Chondrocyte (in vitro differentiated cells): ENCODE measurements at places on chromosomes 3 and 15. TPM values are rescaled to one million over a fixed set of nuclear protein-coding genes. Genes with fewer than 3 reads are reported as not detected.

SEMA5B gene
- 3.1 to 68.8 TPM (median 68.4 TPM) in 3 replicates for total RNA-seq

STRIT1 gene
- not detected in 3 replicates for total RNA-seq

CACNA2D2 gene
- 0.34 to 0.46 TPM (median 0.40 TPM) in 3 replicates for total RNA-seq

FOXL2NB gene
- 0.17 to 0.28 TPM in 2 of 3 replicates, not detected in the other for total RNA-seq

DNA sequence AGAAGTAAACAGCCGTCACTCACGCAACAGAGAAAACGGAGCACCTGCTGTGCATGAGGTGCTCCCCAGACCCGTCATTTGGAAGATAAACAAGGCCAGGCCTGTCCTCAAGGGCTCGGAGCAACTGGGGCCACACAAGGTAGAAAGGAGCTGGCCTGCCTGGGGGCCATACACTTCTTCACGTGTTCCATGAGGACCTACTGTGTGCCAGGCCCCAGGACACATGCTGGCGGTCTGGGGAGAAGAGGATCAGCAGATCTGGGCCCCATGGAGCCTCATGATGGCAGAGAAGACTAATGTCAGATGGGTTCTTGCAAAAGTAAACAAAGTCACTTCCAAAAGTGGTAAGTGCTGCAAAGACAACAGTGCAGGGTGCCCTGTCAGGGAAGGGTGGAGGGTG, 14.3 kb downstream of the WNT7A start:
- DNase-seq, result peak; percentile 60

DNA sequence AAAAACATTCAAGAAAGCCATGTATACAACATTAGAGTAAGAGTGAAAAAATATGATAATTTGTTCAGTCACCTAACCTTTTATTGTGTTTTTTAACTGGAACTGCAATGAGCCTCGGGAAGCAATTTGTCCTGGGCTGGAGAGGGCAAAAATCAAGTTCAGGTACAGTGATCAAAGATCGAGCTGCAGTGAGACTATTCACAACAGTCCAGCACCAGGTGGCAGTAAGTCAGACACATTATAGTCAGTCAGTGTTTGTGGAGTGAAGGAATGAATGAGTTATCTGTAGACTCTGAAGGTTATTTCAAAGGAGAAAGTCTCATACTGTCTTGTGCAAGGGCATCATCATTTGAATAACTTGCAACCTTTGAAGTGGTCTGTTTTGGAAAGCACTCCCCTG, 116.6 kb downstream of the CHDH start:
- DNase-seq, result no peak

DNA sequence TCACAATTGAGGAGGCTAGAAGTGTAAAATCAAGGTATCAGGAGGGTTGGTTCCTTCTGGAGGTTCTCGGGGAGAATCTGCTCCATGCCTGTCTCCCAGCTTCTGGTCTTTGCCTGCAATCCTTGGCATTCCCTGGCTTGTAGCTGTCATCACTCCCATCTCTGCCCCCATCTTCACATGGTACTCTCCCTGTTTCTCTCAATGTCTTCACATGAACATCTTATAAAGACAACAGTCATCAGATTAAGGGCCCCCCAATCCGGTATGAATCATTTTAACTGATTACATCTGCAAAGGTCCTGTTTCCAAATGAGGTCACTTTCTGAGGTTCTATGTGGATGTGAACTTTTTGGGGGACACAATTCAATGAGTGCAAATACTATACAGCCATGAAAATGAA, 113.0 kb upstream of the GALNT15 start:
- no peak for DNase-seq

GRCh38 chr15:31457161-31457560, 130.5 kb downstream of the KLF13 start:
- DNase-seq, result no peak

GRCh38 chr15:99320374-99321215, 69.3 kb downstream of the LRRC28 start:
- DNase-seq, result no peak

GRCh38 chr3:30649572-30650318, 43.3 kb downstream of the TGFBR2 start:
- DNase-seq, result no peak
